ENCODE measurements at places on chromosomes 6 and 20.

DNA sequence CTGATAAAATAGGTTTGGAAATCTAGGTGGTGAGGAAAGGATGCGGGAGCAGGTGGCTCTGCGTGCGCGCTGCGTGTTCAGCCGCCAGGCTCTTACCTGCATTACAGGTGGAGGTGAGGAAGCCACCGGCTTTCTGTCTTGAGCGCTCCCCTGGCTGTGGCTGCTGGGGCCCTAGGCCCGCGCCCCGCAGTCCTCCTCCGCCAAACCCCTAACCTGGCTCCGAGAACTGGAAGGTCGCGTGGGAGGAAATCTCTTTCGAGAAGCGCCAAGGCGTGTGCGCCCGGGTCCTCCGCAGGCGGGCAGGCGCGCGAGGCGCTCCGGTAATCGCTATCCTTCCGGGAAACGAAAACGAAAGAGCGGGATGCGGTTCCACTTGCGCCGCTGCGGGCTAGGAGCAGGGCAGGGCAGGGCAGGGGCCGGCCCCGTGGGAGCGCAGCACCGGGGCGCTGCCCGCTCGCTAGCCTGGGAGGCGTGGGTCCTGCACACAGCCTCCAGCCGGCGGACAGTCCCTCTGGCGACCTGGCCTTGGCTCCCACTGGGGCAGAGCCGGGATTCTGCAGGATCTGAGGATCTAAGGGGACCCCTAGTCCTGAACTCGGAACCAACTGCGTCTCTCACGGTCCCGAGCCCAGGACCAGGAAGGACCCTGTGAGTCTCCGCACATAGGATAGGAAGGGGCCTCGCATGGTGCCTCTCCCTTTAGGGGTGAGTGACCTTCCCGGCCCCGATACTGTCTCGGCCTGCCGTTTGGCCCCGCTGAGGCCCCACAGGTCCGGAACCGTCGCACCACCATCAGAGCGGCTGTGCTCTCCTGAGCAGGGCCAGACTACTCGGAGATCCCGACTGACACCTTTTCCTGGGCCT lies at the start of gene ETV7:
ETV7 (minus strand) TSS at position 230 of the 864 bp plus-strand sequence; CDS start at position 102, 128 bp downstream.
- DNase-seq = no peak

DNA sequence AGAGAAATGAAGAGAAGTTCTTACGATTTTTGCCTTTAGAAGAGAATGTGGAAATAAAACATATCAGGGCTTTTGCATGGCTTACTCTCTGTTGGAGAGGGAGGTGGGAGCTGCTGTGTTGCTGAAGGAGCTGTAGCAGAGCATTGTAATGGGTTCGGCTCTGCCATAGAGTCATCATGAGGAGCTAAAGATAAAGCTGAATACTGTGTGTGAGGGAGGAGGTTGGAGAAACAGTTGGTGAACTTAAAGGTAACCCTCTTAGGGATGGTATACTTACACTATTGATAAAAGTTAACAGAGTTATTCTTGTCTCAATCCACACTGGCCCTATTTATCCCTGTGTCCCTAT lies 34.8 kb downstream of the CTNNBL1 start:
- DNase-seq = no peak

DNA sequence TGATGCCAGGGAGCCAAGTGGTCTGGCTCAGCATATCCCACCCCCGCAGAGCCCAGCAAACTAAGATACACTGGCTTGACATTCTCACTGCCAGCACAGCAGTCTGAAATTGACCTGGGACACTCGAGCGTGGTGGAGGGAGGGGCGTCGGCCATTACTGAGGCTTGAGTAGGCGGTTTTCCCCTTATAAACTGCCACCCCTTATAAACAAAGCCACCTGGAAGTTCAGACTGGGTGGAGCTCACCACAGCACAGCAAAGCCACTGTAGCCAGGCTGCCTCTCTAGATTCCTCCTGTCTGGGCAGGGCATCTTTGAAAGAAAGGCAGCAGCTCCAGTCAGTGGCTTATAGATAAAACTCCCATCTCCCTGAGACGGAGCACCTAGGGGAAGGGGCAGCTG lies 19.4 kb downstream of the TINAG start:
- no peak for DNase-seq

DNA sequence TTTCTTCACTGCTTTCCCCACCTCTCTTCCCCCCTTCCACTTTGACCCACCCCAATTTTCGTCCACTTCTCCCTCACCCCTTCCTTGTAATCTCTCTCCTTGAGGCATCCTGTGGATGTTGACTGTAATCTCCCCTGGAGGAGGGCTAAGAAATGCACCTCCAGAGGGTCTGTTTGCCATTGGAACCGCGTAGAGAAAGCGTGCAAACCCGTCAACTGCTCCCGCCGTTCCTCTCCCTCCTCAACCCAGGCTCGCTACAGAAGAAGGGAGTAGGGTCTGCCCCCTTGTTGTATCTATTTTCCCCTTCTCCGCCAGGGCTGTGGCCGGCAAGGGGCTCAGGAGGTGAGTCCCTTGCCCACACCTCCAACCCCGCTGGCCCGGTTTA lies 502 bp upstream of the HTR1E start:
- peak; percentile 47 for DNase-seq

- no peak for DNase-seq
Observed at GRCh38 chr20:62907384-62908317, 18.7 kb downstream of the DIDO1 start.

GRCh38 chr20:63406617-63407245 lies 45.6 kb upstream of the CHRNA4 start:
- no peak for DNase-seq

DNA sequence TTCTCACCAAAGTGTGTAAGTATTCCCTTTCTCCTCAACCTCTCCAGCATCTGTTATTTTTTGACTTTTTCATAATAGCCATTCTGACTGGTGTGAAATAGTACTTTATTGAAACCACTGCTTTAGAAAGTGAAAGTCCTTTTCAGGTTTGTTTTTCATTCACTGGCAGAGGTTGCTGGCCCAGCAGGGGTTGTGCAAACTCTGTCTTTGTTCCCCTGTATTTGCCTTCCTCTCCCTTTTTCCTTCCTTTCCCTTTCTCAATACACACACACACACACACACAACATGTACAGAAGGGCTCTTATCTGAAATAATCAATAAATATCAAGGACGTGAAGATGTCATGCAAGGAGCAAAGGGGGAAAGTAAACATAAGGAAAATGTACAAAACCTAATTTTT lies 99.8 kb downstream of the LY86 start:
- no peak for DNase-seq

DNA sequence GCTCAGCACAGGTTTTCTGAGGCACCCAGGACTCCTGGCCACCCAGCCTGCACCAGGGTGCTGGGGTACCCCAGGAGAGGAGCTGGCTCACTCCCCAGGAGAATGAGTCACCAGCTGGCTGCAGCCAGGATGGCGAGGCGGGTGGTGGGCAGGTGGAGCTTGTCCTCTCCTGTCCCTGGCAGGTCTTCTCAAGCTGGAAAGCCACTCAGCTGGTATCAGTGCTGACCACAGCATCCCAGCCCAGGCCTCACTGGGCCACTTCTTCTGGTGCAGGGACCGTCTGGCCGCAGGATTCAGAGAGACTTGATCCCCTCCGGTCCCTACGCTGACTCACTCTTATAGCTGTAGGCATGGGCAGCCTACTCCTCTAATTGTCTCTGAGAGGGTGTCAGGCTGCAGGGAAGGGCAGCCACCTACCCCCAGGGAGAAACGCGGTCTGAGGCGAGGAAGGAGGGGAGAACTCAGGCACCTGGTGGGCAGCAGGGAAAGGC lies 22.2 kb downstream of the TFEB start:
- DNase-seq = no peak

GRCh38 chr20:10508060-10508459 lies 73.0 kb downstream of the SLX4IP start:
- DNase-seq = no peak

- no peak for DNase-seq
Observed at GRCh38 chr6:164108869-164109769, 694.6 kb downstream of the QKI start.

- DNase-seq = no peak
Observed at GRCh38 chr6:142087950-142088857, 44.5 kb upstream of the GJE1 start.

GRCh38 chr20:56094228-56094627 lies 88.9 kb upstream of the CBLN4 start:
- no peak for DNase-seq

DNA sequence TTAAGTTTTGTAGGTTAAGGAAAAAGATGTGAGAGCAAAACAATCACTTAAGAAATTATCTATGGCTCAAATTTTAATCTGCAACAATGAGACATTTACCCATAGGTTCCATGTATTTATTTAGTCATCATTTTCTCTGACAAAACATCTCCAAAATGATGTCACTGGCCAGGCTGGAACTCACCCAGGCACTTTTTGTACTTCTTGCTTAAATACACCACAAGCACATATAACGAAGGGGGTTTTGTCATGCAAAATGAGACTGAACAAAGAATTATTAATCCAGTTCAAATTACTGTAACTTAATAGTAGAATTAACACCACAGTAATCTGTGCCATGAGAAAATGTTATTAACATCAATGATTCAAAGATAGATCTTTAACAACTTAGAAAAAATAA lies 200.5 kb downstream of the PTPRK start:
- DNase-seq = no peak

GRCh38 chr6:30747300-30747687 lies 2.9 kb upstream of the IER3 start:
- no peak for DNase-seq

DNA sequence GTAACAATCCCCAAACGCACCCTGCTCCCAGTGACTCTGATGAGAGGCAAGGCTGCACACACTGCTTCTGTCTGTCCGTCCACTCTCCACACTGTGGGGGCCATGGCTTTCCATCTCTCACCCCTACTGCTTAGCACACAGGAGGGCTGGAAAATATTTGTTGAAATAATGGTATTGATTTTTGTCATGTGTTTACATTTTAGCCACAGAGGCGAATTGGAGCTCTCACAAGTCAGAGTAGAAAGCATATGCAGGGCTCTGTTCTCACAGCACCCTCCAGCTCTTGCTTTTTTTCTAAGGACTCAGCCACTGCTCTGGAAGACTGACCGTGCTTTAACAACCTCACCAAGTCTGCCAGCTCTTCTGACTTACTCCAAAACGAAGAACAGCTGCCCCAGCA lies 273.8 kb downstream of the GMDS start:
- DNase-seq = no peak

DNA sequence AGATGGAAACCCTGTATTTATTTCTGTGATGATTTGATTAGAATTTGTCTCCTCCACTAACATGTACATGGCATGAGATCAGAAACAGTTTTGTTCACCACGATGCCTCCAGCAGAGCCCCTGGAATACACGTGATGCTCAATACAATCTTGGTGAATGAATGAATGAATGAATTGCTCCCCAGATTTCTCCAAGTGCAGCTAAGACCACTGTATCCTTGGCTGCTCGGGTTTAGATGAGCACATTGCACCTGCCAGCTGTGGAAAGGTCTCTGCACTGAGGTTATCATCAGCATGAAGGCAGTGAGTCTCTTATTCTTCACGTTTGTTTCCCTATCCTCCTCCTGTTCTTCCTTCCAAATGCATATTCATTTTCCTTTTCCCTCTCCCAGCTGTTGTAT lies 17.9 kb downstream of the CASS4 start:
- no peak for DNase-seq

DNA sequence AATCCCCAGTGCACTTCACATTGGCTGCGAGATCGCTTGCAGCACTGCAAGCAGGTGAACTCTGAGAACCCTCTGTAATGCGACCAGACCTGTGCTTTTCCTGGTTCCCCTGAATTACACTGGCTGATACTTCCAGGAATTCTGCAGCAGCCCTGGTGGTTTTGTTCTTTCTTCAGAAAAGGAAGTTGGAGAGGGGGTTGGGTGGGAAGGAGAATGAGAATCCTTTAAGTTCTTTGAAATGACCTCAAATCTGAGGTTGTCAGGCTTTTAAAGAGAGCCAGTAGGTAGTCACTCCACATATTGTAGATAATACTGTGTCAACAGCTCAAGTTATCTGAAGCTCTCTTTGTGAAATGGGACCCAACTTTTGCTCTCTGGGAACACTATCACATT lies 62.4 kb downstream of the GCNT2 start:
- no peak for DNase-seq

- no peak for DNase-seq
Observed at GRCh38 chr20:55446301-55446700, 559.0 kb downstream of the CBLN4 start.

- DNase-seq = no peak
Observed at GRCh38 chr20:38198238-38198861, 33.3 kb upstream of the TGM2 start.

GRCh38 chr20:52933867-52934266 lies 38.3 kb upstream of the TSHZ2 start:
- no peak for DNase-seq

DNA sequence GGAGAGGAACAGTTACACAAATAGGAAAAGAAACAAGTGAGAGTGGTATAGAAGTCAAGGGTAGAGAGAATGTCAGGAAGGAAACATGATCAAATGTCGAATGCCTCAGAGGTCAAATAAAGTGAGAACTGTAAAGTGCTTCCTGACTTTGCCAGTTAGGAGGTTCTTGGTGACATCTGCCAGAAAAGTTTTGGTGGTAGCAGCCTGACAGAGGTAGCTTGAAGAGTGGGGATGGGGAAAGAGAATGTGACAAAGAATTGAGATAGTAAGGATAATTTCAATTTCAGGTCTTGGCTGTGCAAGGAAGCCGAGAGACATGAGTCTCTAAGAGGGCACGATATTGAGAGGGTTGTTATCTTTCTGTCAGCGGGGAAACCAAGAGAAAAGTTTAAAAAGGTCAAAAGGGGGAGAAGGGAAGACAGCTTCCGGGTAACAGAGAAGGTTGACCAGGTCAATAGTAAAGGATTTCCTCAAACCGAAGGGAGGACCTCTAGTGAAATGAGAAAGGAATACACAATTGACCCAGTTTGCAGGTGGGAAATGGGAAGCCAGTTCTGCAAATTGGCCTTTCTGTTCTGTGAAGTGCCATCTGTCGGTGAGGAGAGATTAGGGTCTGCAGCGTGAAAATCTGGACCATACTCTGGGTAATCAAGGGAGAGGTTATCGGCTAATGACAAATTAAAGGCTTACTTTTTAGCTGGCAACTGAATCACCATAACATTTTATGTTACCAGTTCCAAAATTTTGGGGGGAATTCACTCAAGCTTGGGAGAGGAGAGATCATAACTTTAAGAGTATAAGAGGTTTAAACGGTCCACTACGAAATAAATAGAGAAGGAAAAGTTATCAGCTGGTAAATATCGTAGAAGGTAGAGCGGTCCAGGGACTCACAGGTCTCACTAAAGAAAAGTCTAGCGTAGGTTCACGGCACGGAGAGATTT lies 973 bp upstream of the BRD2 start:
- no peak for DNase-seq

GRCh38 chr6:16205377-16206144 lies 32.8 kb upstream of the GMPR start:
- no peak for DNase-seq

- DNase-seq = no peak
Observed at GRCh38 chr6:21873562-21873961, 280.0 kb downstream of the SOX4 start.

DNA sequence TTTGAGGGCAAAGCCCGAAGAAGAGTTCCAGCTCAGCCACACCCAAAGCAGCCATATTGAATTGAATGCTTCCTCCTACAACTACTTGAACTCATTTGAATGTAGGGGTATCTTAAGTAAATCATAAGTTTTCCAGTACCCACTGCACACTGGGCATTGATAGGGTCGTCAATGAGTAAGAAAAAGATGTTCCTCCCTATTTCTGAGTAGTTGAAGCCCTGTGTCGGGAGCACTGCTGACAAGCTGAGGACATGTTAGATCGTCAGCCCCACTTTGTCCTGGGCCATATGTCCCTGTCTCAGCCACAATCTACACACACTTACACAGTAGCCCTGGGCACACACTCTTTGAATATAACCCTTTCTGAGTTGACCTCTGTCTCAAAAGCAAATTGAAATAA lies 105.7 kb downstream of the ARHGAP18 start:
- DNase-seq = no peak

All from mesothelial cell of epicardium (in vitro differentiated cells).